ENCODE measurements at places on chromosomes 12 and 14.

GRCh38 chr12:65525491-65526141 is 247.1 kb downstream of the MSRB3 start:
- peak; percentile 61 for DNase-seq

DNA sequence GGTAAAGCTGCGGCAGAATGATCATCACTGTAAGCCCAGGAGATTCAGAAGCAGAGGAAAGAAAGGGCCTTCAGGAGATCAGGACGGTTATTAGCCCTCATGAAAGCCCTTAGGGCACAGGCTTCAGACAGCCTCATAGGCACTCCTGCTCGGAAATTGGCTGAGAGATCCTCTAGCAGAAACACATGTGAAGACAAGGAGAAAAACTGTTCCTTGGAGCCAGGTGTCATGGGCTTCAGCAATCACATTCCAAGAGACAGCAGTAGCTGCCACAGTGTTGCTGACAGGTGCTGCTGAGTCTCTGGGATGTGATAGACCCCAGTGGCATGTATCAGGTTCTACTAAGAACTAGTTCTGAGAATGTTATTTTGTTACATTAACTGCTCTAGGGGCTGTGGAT is 88.8 kb upstream of the DYRK2 start:
- DNase-seq: no peak

DNA sequence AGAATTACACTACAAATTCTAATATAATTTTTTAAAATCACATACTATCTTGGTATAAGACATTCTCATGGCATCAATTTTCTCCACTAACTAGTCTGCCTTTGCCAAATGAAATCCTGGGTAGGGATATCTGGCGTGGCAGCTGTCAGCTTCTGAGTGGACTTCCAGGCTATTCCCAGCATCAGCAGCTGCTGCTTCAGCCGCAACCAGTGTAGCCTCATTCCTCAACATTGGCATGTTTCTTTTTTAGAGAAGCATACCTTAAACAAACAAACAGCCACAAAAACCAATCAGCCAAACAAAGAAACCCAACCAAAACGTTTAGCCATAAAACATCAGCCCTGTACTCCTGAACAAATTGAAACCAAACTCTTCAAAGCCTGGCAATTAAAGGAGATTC is 235.8 kb downstream of the SSPN start:
- DNase-seq: no peak

DNA sequence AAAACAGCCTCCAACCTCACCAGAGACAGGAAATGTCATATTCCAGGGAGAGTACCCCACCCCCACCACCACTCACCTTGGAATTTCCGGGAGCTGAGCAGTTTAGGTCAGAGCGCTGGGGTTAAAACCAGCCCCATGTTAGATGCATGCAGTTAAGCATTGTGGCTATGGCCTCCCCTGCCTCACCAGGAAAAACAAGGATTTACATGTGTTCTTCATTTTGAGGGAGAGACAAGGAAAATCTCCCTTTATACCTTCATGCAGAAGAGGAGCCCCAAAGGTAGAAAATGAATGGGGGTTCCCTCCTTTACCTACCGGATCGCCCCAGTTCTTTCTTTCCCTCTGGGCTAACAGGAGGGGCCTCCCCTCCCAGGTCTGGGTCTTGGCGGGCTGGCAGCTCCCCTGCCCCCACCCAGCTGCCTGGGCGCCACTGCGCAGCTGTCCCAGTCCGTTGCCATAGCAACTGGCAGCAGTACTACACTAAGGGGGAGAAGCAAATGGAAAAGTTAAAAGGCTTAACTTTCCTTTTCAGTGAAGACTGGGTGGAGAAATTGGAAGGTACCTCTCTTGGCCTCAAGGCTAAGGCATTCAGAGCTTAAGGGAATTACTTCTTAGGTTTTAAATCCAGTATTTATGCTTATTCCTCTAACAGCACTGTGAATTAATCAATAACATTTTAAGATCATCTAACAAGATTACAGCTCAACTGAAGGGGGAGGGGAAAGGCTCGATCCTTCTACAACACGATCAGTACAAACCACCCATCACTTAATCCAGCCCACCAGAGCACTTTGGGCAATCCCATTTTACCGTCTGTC is 20.5 kb downstream of the CBX5 start:
- no peak for DNase-seq

- no peak for DNase-seq
Observed at GRCh38 chr12:121894633-121895032, 6.0 kb downstream of the PSMD9 start.

Measured in AG04449 (cell line).